ENCODE measurements at places on chromosomes 16 and 17. TPM values are rescaled to one million over a fixed set of nuclear protein-coding genes. Genes with fewer than 3 reads are reported as not detected.

Gene VWA3A
- 0.47 TPM for total RNA-seq

Gene TBX6
- 5.4 TPM for total RNA-seq

Gene CACNG3
- total RNA-seq = not detected

Gene EXOC3L1
- total RNA-seq = not detected

Gene KCTD11
- total RNA-seq = 15.4 TPM

GRCh38 chr16:30503403-30504296 lies 22.7 kb downstream of the ZNF768 start:
- DNase-seq = no peak

GRCh38 chr16:71345031-71345430 lies 13.5 kb upstream of the CALB2 start:
- no peak for DNase-seq

DNA sequence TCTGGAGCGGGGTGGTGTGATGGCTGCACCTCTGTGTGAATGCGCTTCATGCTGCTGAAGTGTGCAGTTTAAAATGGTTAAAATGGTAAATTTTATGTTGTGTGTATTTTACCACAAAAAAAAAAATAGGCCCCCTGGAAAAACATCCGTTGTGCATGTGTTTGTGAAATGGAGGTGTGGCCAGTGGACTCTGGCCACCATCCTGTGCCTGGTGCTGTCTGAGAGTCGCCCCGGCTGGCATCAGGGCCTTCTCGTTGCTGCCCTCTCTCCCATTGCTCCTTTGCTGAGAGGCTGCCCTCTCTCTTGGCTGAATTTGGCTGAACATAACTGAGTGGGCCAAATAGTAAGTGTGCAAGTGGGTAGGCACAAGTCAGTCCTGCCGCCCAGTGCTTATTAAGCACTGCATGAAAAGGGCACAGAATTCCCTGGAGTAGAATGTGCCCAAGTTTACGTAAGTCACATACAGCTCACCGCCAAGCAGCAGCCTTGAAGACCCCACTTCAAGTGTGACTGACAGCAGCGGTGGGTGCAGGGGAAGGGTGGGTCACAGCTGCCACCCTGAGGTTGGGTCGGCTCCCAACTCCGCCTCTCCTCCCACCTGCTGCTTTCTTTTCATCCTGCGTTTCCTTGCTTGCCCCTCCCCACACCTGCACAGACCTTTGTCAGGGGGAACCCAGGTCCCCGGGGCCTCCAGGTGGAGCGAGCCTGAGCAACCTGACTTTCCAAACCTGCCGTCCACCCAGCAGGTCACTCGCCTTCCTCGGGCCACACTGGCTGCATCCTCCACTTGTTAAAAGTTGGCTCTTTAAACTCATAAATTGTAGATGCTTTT lies 46.8 kb downstream of the FOXK2 start:
- no peak for DNase-seq

- no peak for DNase-seq
Observed at GRCh38 chr17:82012261-82012639, 10.4 kb downstream of the CENPX start.

GRCh38 chr16:56309008-56309407 lies 116.3 kb downstream of the AMFR start:
- no peak for DNase-seq

DNA sequence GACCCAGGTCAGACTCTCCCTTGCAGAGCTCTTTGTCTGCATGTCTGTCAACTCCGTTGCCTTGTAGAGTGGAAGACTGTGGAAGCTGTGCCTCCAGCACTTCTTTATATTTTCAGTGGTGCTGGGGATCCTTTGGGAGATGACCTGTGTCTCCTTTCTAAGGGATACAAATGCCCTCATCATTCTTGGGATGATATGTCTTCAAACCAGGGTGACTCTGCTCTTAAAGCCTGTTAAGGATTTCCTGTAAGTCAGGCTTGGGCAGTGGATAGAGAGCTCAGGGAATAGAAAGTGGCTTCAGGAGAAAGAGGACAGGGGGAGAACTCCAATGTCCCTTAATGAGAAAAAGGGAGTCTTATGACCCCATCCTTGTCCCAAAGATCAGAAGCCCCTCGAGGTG lies 1.5 kb downstream of the HOXB3 start:
- peak; percentile 12 for DNase-seq

DNA sequence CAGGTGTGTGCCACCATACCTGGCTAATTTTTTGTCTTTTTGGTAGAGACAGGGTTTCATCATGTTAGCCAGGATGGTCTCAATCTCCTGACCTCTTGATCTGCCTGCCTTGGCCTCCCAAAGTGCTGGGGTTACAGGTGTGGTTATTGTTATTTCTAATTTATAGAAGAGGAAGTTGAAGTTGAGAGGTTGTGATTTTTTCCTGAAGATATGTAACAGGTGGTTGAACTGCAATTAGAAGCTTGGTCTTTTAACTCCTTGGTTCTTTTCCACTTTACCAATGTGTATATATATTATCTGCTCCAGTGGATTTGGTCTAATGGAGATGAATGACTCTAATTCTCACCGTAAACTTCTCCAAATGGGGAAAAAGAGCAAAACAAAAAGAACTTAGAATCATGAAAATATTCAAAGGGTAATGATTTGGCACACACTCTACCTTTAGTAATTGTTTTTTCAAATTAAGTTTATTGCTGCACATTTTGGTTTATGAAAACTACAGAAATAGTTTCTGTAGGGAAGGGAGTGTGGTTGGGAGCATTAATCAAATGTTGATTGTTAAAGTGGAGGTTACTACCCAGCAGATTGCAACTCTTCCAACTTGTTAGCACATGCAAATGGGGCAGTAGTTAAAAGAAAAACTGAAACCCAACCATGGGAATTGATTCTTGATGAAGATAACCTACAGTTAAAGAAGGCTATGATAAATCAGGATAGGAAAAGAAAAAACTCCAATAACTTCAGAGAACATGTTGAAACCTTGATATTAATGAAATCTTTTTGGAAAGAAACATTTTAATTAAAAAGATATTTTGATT lies 1.8 kb upstream of the KRT10 start:
- DNase-seq = no peak

DNA sequence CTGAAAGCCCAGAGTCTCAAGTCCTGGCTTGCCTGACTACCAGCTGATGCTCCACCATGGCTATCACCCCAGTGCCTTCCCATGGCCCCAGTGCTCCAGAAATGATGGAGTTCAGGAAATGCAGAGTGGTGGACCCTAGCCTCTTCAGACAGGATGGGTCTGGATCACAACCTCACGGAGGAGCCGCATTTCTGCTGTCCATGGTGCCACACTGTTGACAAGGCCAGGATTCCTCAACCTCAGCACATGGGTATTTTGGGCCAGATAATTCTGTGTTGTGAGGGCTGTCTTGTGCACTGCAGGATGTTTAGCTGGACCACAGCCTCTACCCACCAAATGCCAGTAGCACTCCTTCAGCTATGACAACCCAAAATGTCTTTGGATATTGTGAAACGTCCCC lies 6.7 kb upstream of the CRHR1 start:
- DNase-seq = no peak

GRCh38 chr17:64515829-64516228 lies 9.1 kb downstream of the CEP95 start:
- DNase-seq = no peak
